PC-9 (cell line): ENCODE measurements at places on chromosomes 3 and 15.

- no peaks in the 10 kb centered on the region for H3K27me3 ChIP-seq
- no peaks in the 10 kb centered on the region for H3K36me3 ChIP-seq
- no peak for DNase-seq
- no peak overlapping the region for H3K27ac ChIP-seq
These were observed 23.7 kb downstream of the SATB1 start for GRCh38 chr3:18401300-18401961.

DNA sequence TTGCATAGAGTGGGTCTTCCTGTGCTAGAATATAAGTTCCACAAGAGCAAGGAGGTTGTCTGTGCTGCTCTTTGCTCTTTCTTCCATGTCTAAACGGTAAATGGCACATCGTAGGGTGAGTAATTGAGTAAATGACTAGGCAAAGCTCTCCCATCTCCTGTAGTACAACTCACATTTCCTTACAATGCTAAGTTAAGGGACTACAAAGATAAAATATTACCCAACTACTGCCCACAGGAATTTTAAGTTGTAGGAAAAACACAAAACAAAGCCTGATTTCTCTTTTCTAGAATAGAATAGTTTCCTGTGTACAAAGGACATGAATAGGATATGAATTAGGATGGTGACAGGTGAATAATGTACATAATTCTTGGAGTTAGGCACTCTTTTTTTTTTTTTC lies 19.9 kb upstream of the LRIG1 start:
- no peak overlapping the region for H3K27ac ChIP-seq
- no peak for DNase-seq
- no peaks in the 10 kb centered on the region for H3K4me1 ChIP-seq
- H3K36me3 ChIP-seq: no peaks in the 10 kb centered on the region
- H3K27me3 ChIP-seq: no peaks in the 10 kb centered on the region
- no peak overlapping the region for H3K4me3 ChIP-seq

DNA sequence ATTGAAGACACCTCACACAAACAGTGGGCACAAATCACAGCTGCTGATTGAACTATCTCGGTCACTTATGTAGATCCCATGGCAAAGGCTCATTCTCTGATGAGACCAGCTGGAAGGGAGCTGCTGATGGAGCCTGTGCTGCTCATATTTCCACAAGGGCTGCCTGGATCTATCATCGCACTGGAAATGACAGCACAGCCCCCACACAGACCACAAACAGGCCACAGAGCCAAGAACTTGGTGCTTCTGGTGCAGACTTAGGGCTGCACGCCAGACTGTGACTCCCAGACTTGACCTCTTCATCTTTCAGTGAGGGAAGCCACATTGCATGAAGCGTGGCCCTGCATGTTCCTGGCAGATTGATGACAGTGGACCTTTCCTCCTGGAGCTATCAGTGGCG lies 197.6 kb downstream of the MINAR1 start:
- no peaks in the 10 kb centered on the region for H3K36me3 ChIP-seq
- H3K27ac ChIP-seq: no peak overlapping the region
- H3K4me1 ChIP-seq: no peaks in the 10 kb centered on the region
- no peak for DNase-seq

DNA sequence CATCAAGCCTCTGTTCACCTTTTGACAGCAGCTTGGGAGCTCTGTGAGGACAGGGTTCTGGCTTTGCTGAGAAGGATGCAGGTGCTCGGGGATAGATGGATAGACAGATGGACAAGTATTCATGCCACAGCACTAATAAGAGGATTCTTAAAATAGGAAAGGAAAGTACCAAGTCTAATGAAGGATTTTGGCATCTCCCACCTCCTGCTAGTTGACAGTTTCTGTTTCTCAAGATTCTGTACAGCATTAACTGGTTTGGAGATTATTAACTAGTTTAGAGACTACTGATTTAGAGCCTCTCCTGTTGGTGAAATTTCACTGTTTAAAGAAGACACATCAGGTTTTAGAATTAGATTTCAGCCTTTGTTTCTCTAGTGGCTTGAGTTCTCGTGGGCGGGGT lies 152.3 kb downstream of the CACNA1D start:
- H3K27ac ChIP-seq: no peak overlapping the region
- no peak for DNase-seq
- no peaks in the 10 kb centered on the region for H3K36me3 ChIP-seq
- peaks cover 52% of the 10 kb centered on the region for H3K27me3 ChIP-seq
- H3K4me1 ChIP-seq: no peaks in the 10 kb centered on the region

DNA sequence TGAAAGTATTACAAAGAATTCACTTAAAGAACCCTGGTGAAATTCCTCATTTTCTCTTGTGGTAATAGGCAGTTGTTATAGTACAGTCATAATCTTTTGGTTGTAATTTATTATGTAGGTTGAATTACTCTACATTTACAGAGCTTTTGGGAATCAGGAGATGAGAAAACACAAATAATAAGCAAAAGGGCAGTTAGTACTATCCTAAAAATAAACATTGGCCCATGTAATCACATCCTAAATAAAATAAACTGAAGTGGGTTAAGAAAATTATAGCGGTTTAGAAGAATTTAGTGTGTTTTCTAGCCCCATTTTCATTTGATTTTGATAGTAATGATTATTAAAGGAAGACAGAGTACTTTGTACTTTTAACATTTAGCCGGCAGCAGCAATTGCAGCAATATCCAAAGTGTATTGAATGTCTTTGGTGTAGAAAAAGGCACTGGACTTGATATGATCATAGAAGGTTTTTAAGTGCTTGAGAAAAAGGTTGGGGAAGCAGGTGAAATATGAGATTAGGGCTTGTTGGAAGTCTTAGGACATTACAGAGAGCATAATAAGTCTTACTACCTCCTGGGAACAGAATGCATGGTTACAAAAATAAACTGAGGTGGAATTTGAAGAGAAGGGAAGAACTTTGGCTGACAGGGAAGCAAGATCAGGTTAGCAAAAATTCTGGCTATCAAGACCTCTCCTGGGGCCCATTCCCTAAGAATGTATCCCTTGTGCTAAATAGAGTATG lies 79.9 kb downstream of the MBNL1 start:
- H3K36me3 ChIP-seq: peaks cover 14% of the 10 kb centered on the region; the same call in 1 of the 2 replicates
- H3K27me3 ChIP-seq: no peaks in the 10 kb centered on the region
- H3K27ac ChIP-seq: no peak overlapping the region
- H3K4me3 ChIP-seq: no peak overlapping the region
- DNase-seq: no peak

DNA sequence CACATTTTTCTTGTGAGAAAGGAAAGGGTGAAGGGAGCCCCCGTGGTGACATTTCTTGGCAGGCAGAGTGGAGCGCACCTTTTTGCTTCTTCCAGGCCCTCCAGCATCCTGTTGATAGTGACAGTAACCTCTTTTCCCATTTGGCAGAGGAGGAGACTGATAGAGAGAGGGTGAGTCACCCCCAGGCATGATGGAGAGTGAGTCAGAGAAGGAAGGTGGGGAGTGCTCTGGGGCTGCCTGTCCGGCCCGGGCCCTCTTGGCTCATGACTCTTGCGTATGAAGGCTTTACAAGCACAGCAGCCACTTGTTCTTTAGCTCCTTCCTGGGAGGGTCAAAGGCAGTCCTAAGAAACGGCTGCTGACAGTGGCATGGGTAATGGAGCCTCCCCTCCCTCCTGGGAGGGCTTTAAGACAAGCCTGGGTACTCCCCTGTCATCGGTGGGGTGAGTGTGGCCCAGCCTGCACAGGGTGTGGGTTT lies 16.0 kb downstream of the ANKRD63 start:
- no peaks in the 10 kb centered on the region for H3K27me3 ChIP-seq
- peak overlapping the region; percentile 54 for H3K27ac ChIP-seq
- H3K36me3 ChIP-seq: no peaks in the 10 kb centered on the region
- H3K4me1 ChIP-seq: peaks cover 17% of the 10 kb centered on the region

GRCh38 chr3:132730891-132731580 lies 8.8 kb upstream of the NPHP3 start:
- no peak for DNase-seq
- H3K36me3 ChIP-seq: no peaks in the 10 kb centered on the region
- H3K4me1 ChIP-seq: no peaks in the 10 kb centered on the region
- no peak overlapping the region for H3K27ac ChIP-seq
- no peak overlapping the region for H3K4me3 ChIP-seq
- no peaks in the 10 kb centered on the region for H3K27me3 ChIP-seq

DNA sequence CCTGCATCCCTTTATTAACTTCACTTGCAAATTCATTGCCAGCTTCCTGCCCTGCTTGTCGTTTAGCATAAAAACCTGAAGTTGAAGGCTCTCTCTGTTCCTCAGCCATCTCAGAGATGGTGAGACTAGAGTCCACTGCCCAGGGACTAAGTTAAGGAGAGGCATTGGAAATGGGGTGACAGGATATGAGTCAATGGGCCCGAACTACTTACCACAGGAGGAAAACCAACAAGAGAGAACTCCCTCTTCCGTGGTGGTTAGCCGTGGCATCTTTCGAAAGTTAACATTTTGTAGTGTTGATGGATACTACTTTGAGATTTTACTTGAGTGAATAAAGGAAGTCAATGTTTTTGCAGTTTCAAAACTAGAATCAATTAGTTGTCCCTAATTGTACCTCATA lies 65.3 kb downstream of the LRTM1 start:
- no peaks in the 10 kb centered on the region for H3K27me3 ChIP-seq
- no peak overlapping the region for H3K4me3 ChIP-seq
- DNase-seq: no peak
- H3K36me3 ChIP-seq: no peaks in the 10 kb centered on the region

DNA sequence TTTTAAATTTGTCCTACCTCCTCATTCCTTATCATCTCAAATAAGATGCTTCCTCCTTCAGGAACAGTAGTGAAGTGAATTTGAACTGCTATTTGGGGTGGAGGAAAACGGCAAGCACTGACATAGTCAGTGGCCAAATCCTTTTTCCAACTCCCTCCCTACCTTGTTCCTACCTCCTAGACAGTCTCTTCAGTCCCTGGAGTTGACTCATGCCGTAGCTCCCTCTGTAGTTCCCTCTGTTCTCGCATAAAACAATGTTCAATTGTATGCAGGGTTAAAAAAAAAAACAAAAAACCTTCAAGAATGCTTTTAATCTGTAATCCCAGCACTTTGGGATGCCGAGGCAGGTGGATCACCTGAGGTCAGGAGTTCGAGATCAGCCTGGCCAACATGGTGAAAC lies 1.4 kb downstream of the UBR1 start:
- no peak overlapping the region for H3K4me3 ChIP-seq
- no peaks in the 10 kb centered on the region for H3K36me3 ChIP-seq
- DNase-seq: no peak
- peaks cover 13% of the 10 kb centered on the region for H3K4me1 ChIP-seq
- H3K27me3 ChIP-seq: no peaks in the 10 kb centered on the region
- peak overlapping the region; percentile 34; the same call in 1 of the 2 replicates for H3K27ac ChIP-seq

DNA sequence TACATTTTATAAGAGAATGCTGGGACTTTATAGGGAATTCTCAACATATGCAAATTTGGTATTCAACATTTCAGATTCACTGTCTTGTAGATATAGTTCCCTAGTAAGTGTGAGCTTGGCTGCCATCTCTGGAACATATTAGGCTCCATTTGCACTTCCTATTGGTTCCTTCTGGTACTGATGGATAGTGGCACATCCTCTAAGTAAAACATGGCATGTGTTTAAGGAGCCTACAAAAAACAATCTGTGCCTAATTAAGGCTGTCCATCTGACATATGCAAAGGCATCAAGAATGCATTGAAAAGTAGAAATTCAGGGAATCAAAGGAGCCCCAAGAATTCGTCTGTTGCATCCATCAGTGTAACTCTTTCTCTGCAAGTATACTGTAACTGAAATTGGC lies 344.1 kb downstream of the UNC13C start:
- H3K27ac ChIP-seq: no peak overlapping the region
- no peaks in the 10 kb centered on the region for H3K4me1 ChIP-seq
- DNase-seq: no peak
- no peak overlapping the region for H3K4me3 ChIP-seq
- no peaks in the 10 kb centered on the region for H3K27me3 ChIP-seq

- H3K27ac ChIP-seq: no peak overlapping the region
- no peaks in the 10 kb centered on the region for H3K4me1 ChIP-seq
- H3K4me3 ChIP-seq: no peak overlapping the region
- H3K36me3 ChIP-seq: no peaks in the 10 kb centered on the region
- H3K27me3 ChIP-seq: no peaks in the 10 kb centered on the region
These were observed 181.9 kb upstream of the KBTBD8 start for GRCh38 chr3:66816090-66816761.

- peak overlapping the region; percentile 7; the same call in 1 of the 2 replicates for H3K27ac ChIP-seq
- peaks cover 39% of the 10 kb centered on the region for H3K4me1 ChIP-seq
- DNase-seq: peak; percentile 95
- peak overlapping the region; percentile 57 for H3K4me3 ChIP-seq
These were observed 224.1 kb upstream of the TPRG1 start for GRCh38 chr3:188947401-188948280.

DNA sequence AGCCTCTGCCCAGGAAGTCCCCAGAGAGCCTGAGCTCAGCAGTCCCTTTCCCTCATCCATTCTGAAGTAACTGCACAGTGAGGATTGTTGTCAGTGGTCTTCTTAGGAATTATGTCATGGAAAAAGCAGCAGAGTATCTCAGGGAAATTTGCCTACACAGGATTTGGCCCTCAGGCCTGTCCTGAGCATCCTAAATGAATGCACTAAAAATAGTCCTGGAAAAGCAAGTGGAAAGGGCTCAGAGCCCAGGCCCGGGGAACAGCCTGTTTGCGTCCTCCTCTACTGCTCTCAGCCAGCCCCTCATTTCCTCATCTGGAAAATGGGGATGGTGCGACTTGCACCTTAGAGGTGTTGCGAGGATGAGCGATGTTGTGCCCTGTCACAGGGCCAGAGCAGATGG lies 21.6 kb downstream of the LYSMD4 start:
- H3K27ac ChIP-seq: no peak overlapping the region
- no peaks in the 10 kb centered on the region for H3K36me3 ChIP-seq
- no peaks in the 10 kb centered on the region for H3K4me1 ChIP-seq
- H3K4me3 ChIP-seq: no peak overlapping the region
- H3K27me3 ChIP-seq: no peaks in the 10 kb centered on the region

GRCh38 chr15:66780172-66780972 lies 78.3 kb downstream of the SMAD6 start:
- DNase-seq: no peak
- H3K36me3 ChIP-seq: no peaks in the 10 kb centered on the region
- no peaks in the 10 kb centered on the region for H3K4me1 ChIP-seq
- no peak overlapping the region for H3K27ac ChIP-seq
- H3K27me3 ChIP-seq: no peaks in the 10 kb centered on the region

- H3K4me1 ChIP-seq: no peaks in the 10 kb centered on the region
- no peak for DNase-seq
- H3K27me3 ChIP-seq: no peaks in the 10 kb centered on the region
- H3K36me3 ChIP-seq: no peaks in the 10 kb centered on the region
- no peak overlapping the region for H3K4me3 ChIP-seq
These were observed 32.9 kb downstream of the IGDCC3 start for GRCh38 chr15:65344914-65345275.
